GM12892 (cell line): ENCODE measurements at places on chromosomes 4 and X.

DNA sequence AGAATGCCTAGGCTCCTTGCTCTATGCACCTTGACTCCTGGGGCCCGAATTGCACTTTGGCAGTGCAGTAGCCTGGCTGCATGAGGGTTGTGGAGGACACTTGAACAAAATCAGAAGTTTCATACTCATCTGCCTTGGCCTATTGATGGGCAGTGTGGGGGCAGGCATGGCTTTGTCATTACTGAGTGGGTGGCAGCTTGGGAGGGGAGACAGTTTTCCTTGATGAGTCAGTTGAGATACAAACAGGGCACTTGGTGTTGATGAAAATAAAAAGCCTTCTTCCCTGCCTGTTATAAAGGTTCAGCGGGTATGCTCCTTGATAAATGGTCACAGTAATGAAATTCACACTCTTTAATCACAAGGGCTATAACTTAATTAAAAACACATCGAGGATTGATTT, 126.8 kb upstream of the MAMLD1 start:
- DNase-seq = no peak

GRCh38 chrX:94831364-94831763, 1157.4 kb downstream of the FAM133A start:
- no peak for DNase-seq

DNA sequence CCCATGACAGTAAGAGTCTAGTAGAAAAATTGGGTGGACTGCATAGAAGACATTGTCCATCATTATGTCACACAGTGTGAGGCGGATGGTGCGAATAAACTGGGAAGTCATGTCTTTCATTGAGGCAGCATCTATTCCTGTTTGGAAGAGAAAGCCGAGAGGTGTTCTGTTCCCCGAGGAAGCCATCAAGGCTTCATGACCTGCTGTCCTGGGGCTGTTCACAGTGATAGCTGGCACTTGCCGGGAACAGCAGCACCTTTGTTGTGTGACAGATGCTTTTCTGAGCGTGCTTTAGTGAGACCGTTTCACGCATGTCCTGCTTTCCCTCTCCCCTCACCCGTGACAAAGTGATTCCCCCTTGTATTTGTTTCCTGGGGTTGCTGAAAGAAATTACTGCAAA, 20.3 kb downstream of the RGS12 start:
- no peak for DNase-seq

DNA sequence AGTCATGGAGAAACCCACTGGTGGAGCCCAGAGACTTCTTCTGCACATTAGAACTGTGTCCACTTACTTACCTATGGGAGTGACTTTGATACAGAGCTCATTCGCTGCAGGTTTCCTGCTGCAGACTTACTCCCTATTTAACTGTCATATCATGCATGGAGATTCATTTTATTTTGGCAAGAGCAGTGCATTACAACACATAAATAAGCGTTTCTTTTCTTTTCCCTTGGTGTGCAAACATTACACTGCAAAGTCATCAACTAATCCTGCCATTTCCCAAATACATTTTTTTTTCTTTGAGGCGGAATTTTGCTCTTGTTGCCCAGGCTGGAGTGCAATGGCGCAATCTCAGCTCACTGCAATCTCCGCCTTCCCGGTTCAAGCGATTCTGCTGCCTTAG, 230.9 kb upstream of the SFRP2 start:
- no peak for DNase-seq

- DNase-seq = no peak
Measured at GRCh38 chrX:100870527-100870926, 3.6 kb downstream of the NOX1 start.

DNA sequence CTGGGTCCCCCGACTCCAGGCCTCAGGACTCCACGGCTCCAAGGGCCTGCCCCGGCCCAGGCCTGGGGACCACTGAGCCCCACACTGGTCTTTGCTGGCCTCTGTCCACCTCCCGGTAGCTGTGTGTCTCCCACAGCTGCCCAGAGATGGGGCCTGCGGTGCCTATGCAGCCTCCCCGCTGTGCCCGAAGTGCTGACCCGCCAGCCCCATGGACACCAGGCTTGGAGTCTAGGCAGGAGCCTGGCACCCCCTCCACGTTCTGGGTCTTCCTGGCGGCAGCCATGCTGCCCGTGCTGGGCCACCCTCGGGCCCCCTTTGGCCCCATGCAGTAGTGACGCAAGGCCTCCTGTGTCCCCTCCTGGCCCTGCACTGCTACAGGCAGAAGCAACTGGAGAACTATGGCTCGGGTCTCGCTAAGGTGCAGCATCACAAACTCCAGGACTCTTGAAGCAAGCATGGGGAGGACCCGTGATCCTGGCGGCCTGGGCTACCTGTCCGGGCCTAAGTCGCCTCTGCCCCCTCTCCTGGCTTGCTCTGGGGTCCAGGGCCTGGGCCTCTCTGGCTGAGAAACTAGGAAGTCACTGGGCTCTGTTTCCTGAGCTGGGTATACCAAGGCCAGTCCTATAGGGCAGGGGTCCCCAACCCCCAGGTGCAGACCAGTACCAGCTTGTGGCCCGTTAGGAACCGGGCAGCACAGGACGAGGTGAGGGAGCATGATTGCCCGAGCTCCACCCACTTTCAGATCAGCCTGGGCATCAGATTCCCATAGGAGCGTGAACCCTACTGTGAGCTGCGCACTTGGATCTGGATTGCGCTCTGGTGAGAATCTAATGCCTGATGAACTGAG, 917 bp downstream of the MYL5 start:
- no peak for DNase-seq

DNA sequence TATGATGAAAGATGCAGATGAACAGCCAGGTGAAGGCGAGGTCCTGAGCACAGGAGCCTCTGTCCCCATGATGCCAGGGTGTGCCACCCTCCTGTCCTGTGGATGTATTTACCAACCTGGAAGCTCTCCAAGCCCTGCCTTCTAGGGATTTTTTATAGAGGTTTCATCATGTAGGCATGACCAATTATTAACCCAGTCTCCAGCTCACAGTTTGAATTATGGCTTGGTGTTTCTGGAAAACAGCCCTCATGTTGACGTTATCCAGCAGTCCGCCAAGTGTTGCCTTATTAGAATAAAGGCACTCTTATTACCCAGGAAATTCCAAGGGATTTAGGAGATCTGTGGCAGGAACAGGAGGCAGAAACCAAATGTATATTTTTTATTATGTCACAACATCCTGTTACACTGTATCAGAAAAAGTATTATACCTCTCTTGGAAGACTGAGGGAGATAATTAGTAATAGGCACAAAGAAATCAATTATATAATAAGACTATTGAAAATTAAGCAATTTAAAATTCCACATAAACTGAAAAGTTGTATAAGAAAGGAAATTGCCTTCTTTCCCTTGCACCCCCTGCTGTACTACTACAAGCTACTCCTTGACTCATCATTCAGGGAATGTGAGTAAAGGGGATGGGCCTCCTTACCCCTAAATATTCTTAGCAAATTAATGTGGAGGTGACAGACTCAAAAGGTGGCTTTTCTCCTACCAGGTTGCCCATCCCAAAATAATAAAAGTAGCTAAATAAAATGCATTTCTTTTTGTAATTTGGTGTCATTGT, 129.6 kb downstream of the ZNF330 start:
- DNase-seq = no peak

DNA sequence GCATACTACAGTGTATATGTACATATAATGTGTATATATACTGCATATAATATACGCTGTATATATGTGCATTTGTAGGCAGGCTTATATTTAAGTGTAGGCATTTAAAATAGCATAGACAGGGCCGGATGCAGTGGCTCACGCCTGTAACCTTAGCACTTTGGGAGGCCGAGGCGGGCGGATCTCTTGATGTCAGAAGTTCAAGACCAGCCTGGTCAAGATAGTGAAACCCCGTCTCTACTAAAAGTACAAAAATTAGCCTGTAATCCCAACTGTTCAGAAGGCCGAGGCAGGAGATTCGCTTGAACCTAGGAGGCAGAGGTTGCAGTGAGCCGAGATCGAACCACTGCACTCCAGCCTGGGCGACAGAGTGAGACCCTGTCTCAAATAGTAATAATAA, 78.4 kb downstream of the JAKMIP1 start:
- DNase-seq = no peak

DNA sequence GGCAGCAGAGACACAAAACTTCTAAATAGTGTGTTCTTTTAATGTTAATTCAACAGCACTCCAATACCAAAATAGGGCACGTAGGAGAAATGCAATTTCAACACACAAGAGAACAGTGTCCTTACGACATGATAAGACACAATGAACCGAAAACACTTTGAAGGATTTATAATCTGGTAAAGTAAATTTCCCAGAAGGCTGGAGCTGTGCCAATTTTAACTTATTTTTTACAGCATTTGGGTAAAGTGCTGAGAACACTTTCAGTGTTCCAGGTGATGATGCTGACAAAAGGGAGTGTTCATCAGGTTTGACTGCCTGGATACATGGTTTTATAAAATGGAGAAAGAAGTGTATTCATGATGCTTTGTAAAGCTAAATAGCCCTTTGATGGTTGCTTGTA, 76.5 kb downstream of the MAPK10 start:
- no peak for DNase-seq

GRCh38 chr4:42278709-42279324, 118.5 kb upstream of the SHISA3 start:
- DNase-seq = no peak

- DNase-seq = no peak
Measured at GRCh38 chr4:8761824-8762205, 109.8 kb downstream of the HMX1 start.

DNA sequence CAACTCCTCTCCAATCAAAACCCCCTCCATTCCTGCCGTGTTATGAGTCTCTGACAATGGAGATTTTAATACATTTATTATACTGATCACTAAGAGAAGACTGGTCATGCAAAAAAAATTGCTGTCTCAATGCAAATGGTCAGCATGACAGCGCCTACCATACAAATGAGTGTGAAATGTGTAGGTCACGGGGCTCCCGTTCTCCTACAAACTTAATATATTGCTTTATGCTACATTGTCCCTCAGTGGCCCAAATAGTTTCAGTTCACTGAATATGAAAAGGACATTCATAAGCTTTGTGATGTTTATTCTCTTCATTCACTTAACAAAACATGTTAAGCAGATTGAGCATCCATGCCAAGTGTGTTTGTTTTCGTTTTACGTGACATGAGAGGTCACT, 116.1 kb downstream of the SPANXN3 start:
- DNase-seq = no peak

GRCh38 chr4:168059251-168059650, 33.1 kb upstream of the ANXA10 start:
- no peak for DNase-seq

- DNase-seq = no peak
Measured at GRCh38 chrX:1451661-1452515, 821 bp downstream of the ASMTL start.

- no peak for DNase-seq
Measured at GRCh38 chr4:171007618-171008390, 805.4 kb upstream of the GALNTL6 start.
